Effector CD4-positive, alpha-beta T cell (primary cell): ENCODE measurements at places on chromosomes 5 and 9.

DNA sequence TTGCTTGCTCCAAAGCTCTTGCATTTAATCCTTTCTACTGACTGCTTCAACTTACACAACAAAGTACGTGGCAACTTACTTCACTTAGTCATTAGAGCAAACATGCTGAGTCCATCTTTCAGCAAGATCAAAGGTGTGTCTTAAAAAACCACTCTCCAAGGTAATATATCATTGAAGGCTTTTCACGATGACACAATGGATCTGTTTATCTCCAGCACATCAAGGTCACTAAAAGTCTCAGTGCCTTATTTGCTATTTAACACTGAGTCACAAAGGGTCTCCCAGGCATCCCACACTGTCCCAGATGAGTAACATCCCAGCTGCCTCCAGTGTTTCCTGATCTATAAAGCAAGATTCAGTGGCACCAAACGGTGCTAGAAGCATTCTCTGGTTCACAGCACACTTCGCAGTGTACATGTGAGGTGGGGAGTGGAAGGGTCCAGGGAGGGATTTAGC, 3.7 kb upstream of the CLK4 start:
- no peak for DNase-seq

DNA sequence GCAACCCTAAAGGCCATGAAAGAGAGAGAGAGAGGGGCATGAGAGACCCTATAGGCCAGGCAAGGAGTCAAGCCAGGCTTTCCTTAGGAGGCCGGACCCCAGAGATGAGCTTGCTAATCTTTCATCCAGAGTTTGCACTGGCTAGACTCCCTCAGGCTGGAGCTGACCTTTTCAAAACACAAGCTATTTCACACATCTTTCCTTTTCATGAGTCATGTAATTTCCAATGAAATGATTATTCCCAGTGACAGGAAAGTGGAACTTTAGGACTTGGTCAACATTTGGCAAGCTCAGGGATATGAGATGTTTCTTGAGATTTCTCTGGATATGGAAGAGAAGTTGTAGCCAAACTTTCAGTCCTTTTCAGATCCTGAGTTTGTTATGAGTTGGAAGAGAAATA, 117.7 kb downstream of the TARS1 start:
- no peak for DNase-seq

DNA sequence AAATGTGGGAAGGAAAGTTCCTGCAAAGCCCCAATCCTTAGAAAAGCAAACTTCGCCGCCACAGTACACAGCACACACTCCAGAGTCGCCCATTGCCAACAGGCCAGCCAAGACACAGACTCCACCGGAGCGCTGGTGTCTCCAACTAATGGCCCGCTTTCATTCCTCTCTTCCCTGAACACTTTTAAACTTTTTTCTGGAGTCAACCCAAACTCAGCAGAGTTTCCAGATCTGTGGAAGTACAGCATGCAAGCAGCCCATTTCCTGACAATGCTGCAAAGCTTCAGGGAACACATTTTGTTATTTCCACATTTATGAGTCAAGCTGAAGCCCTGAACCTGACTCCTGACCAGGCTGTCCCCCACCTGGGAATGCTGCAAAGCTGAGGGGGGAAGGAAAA, 351.9 kb downstream of the NFIB start:
- DNase-seq: no peak

DNA sequence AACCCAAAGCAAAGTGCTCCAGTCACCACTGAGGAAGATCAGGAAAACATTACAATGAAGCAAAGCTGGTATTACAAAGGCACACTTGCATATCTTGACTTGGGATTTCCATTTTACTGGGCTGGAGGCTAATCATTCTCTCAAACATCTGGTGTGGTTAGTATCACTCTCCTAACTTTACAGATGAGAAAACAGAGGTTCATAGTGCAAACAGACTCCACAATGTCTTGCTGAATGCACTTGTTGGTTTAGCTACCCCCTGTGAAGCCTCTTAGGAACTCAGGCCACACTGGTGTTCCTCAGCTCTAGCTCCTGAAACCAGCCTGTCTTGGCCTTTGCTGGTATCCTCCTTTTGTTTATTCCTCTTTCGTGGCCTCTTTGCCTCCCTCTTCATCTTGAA, 29.5 kb upstream of the SMAD5 start:
- DNase-seq: no peak

DNA sequence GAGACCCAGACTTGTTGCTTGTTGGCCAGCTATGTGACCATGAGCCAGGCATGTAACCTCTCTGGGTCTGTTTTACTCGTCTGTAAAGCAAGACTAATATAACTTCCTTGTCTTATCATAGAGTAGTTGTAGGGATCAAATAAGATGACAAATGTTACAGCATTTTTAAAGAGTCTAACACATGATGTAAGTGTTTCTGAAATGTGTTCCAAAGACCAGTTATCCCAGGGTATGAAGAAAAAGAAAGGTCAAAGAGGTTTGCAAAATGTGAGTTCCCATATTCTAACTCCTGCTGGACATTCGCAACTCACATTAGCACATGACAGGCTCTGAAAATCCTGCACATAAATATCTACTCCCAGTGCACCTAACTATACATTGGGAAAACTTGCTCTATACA, 28.5 kb upstream of the MATR3 start:
- DNase-seq: no peak

GRCh38 chr5:96141749-96142148, 180.1 kb upstream of the ELL2 start:
- DNase-seq: no peak

DNA sequence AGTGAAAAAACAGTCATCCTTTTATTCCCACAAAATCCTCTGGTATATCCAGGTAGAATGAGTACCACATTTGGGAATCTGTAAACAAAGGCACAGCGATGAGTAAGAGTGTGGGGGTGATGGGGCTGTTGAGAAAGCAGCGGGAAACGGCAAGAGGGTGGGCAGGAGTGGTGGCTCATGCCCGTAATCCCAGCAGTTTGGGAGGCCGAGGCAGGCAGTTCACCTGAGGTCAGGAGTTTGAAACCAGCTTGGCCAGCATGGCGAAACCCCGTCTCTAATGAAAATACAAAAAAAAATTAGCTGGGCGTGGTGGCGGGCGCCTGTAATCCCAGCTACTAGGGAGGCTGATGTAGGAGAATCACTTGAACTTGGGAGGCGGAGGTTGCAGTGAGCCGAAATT, 43.1 kb downstream of the KLF4 start:
- DNase-seq: no peak

DNA sequence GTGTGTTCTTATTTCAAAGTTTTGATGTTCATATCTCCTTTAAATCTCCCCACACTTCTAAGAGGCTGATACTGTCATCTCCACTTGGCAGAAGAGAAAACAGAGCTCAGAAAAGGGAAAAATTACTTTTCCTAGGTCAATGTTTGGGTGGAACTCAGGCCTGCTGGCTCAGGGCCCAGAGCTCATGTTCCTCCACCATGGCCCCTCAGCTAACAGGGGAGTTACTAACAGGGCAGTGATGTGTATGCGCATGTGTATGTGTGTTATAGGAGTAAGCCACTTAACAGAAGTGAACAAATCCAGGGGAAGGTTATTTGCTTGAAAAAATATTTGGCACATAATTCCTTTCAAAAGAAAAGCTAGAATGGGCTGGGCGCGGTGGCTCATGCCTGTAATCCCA, 2.5 kb downstream of the C1QTNF2 start:
- DNase-seq: no peak

GRCh38 chr5:72468606-72469005, 38.6 kb downstream of the ZNF366 start:
- DNase-seq: no peak

- DNase-seq: no peak
Measured at GRCh38 chr9:138028596-138028995, 151.0 kb downstream of the CACNA1B start.

- DNase-seq: no peak
Measured at GRCh38 chr9:132858751-132859150, 19.3 kb downstream of the AK8 start.

DNA sequence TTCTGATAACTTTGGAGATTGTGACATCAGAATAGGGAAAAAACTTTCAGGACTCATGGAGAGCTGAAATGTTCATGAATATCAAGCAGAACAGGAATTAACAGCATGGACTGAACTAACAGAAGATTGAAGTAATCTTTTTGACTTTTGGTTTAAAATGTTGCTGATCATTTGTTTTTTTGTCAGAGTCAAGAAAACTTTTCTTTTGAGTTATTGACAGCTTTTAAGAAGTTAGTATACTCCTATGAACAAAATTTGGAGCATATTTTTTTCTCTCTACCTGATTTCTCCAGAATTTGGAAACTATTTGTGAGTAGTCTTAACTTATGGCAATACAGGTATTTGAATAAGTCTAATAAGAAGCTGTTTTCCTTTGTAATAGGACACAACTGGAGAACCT, 244.3 kb upstream of the KLF9 start:
- DNase-seq: no peak

- no peak for DNase-seq
Measured at GRCh38 chr5:59790376-59790775, 103.2 kb downstream of the PDE4D start.

- no peak for DNase-seq
Measured at GRCh38 chr9:131263701-131264100, 12.6 kb downstream of the FAM78A start.

DNA sequence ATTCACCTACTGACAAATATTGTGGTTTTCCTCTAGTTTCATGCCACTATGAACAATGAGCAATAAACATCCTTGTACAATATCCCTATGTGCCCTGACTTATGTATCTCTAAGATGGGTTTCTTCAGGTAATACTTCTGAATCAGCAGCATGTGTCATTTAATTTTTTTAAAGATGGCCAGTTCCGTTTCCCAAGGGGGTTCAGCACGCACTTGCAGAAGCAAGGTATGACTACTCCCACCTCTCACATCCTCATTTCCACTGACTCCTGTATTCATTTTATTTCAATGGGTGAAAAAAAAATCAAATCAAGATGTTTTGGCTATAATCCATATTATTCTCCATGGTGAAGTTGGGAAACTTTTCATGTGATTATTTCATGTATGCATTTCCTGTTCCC, 14.7 kb upstream of the ADAMTS19 start:
- DNase-seq: no peak

DNA sequence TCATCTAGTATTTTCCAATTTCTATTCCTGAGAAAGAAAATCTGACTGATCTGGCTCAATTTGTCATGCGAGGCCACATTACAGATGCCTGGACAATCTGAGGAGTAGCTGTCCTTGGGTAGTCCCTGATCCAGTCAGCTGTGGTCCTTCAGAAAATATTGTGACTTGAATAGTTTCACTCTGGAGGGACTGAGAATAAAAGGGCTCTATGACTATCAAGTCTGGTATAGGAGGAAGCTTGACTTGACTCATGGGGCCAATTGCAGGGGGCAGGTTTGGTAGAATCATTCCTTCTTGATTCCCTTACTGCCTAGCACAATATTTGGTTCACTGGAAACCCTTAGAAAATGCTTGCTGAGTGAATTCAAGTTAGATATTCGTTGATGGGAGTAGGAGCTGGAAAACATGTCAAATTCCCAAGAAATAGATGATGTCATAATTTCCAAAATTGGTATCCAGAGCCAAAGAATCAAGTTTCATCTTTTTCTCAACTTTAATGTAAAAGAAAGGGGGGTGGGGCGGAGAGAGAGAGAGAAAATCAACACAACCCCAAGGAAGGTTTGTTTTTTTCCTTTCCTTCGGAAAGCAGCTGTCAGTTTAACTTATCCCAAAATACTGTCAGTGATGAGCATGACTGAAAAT, 32.4 kb upstream of the STX17 start:
- no peak for DNase-seq

GRCh38 chr9:20582150-20582549, 40.1 kb downstream of the MLLT3 start:
- DNase-seq: no peak

DNA sequence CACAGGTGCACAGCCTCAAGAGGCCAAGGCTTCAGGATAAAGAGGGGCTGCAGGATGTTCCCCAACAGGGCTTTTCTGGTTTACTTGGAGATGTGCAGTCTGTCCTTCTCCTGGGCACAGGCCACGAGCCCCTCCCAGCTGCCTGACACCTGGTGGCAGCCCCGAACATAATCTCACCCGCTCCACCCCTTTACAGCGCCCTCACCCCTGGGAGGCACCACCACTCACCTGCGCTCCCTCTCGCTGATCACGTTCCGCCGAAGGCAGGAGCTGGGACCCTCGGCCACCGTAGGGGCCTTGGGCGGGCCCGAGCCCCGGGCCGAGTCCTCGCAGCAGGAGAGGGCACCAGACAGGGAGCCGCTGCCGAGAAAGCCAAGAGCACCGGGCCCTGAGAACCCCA, 514 bp downstream of the SOHLH1 start:
- no peak for DNase-seq

DNA sequence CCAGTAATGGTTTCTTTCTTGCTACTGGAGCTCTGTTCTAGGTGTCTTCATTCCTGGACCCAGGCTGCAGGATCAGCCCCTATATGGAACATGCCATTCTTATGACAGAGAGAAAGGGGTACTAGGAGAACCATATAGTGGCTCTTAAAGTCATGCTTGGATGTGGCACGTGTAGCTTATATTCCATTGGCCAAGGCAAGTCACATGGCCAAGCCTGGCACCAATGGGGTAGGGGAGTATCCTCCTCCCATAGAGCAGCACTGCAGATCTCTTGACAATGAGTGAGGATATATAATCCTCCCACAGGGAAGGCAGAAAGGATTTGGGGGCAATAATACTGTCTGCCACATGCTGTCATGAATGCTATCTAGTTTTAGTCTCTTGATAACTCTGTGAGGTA, 193.3 kb downstream of the PALM2AKAP2 start:
- no peak for DNase-seq

DNA sequence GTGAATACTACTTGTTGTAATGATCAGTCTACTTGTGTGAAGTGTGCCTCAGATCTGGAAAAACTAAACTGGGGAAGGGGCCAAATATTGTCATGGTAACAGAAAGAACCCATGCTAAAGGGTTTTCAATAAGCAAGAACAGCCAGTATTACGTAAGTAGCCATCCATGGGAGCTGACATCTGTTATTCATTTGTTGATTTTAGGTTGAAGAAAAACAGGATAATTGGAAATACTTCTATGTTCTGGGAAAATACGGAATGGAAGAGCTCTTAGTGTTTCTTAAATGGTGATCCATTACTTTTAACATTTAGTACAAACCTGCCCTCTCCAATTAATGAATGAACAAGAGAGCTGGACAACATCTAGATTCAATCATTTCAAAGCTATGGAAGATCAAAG, 485.8 kb downstream of the NTRK2 start:
- no peak for DNase-seq

DNA sequence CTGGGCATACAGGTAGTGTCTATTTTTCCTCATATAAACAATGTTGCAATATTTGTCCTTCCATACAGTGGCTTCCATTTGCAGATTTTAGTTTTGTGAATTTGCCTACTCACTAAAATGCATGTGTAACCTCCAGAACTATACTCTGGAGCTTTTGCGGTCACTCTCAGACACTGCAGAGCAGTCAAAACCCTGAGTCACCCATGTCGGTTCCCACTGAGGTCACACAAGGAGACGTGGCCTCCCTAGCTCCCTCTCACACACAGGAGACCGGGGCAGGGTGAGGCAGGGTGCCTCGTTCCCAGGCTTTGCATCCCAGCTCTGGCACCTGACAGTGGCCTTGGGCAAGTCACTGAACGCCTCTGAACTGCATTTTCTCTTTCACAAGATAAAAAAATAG, 55.5 kb upstream of the ZNF354A start:
- DNase-seq: no peak

- DNase-seq: no peak
Measured at GRCh38 chr9:86052556-86053468, 46.5 kb downstream of the GOLM1 start.
